ENCODE measurements at places on chromosomes 2 and 18. TPM values are rescaled to one million over a fixed set of nuclear protein-coding genes. Genes with fewer than 3 reads are reported as not detected.

GRCh38 chr18:12659904-12660605 lies 2.1 kb upstream of the SPIRE1 start:
- H3K4me3 ChIP-seq: no peak overlapping the region
- DNase-seq: peak; percentile 56
- peaks cover 8% of the 10 kb centered on the region for H3K4me1 ChIP-seq
- H3K36me3 ChIP-seq: no peaks in the 10 kb centered on the region
- no peak overlapping the region for H3K27ac ChIP-seq

GRCh38 chr2:130819608-130820278 lies 17.0 kb upstream of the ARHGEF4 start:
- no peak overlapping the region for H3K4me3 ChIP-seq
- H3K36me3 ChIP-seq: no peaks in the 10 kb centered on the region
- H3K4me1 ChIP-seq: peaks cover 7% of the 10 kb centered on the region
- H3K27me3 ChIP-seq: no peaks in the 10 kb centered on the region
- DNase-seq: peak; percentile 60
- no peak overlapping the region for H3K27ac ChIP-seq

- H3K36me3 ChIP-seq: no peaks in the 10 kb centered on the region
- no peak for DNase-seq
- H3K4me3 ChIP-seq: no peak overlapping the region
- H3K27ac ChIP-seq: no peak overlapping the region
- H3K27me3 ChIP-seq: no peaks in the 10 kb centered on the region
These were observed 1.1 kb upstream of the NAPG start for GRCh38 chr18:10524507-10525370.

DNA sequence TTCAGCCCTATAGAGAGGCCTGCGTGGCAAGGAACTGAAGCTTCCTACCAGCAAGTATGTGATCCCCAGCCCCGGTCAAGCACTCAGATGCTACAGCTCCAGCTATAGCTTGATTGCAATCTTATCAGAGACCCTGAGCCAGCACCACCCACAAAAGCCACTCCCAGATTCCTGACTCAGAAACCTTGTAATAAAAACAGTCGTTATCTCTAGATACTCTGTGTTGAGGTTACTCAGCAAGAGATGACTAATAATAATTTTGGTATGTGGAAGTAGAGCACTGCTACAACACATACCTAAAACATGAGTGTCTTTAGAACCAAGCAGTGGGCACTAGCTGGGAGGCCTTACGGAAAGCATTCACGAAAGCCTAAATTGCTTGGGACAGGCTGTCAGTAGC lies 216.9 kb downstream of the UXS1 start:
- no peak overlapping the region for H3K27ac ChIP-seq
- DNase-seq: no peak
- no peaks in the 10 kb centered on the region for H3K36me3 ChIP-seq
- no peaks in the 10 kb centered on the region for H3K27me3 ChIP-seq
- no peak overlapping the region for H3K4me3 ChIP-seq

- no peaks in the 10 kb centered on the region for H3K4me1 ChIP-seq
- no peaks in the 10 kb centered on the region for H3K27me3 ChIP-seq
- no peak overlapping the region for H3K27ac ChIP-seq
- no peak overlapping the region for H3K4me3 ChIP-seq
These were observed 320.1 kb downstream of the PIK3C3 start for GRCh38 chr18:42275138-42275535.

- H3K4me3 ChIP-seq: no peak overlapping the region
- H3K36me3 ChIP-seq: no peaks in the 10 kb centered on the region
- H3K4me1 ChIP-seq: no peaks in the 10 kb centered on the region
- no peak overlapping the region for H3K27ac ChIP-seq
These were observed 140.0 kb upstream of the ST6GAL2 start for GRCh38 chr2:107025869-107026380.

GRCh38 chr18:57649556-57650500 lies 28.2 kb upstream of the NARS1 start:
- H3K4me3 ChIP-seq: no peak overlapping the region
- H3K4me1 ChIP-seq: no peaks in the 10 kb centered on the region
- DNase-seq: no peak
- H3K36me3 ChIP-seq: no peaks in the 10 kb centered on the region
- no peak overlapping the region for H3K27ac ChIP-seq
- no peaks in the 10 kb centered on the region for H3K27me3 ChIP-seq

DNA sequence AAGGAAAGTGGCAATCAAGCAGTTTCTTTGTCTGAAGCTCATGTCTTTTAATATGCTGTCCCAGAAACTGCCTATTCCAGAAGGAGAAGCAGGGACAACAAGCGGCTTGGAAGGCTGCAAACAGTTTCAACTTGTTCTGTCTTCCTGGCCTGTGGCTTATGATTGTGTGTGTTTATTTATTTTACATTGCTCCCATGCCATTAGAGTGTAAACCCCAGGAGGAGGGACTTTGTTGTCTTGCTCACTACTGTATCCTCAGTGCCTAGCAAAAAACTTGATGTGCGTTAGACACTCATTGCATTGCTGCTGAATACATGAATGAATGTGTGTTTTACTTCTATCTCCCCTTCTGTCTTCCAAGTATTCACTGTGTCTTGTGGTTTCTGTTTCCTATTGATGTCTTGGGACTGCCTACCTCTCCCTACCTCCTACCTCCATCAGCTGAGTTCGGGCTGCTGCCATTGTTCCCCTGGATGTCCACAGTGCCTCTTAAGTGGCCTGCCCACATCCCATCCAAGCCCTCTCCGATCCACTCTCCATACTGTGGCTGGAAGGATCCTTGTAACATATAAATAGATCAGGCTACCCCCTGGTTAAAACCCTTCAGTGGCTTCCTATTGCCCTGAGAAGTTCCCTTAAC lies 261.4 kb downstream of the DYSF start:
- H3K27ac ChIP-seq: no peak overlapping the region
- peaks cover 70% of the 10 kb centered on the region for H3K4me1 ChIP-seq
- H3K27me3 ChIP-seq: no peaks in the 10 kb centered on the region
- H3K4me3 ChIP-seq: no peak overlapping the region

GRCh38 chr2:189337656-189338055 lies 103.6 kb upstream of the WDR75 start:
- no peaks in the 10 kb centered on the region for H3K27me3 ChIP-seq
- H3K4me1 ChIP-seq: no peaks in the 10 kb centered on the region
- no peak for DNase-seq

- no peaks in the 10 kb centered on the region for H3K36me3 ChIP-seq
- DNase-seq: peak; percentile 78
- H3K4me3 ChIP-seq: no peak overlapping the region
- peak overlapping the region; percentile 98 for H3K27ac ChIP-seq
- no peaks in the 10 kb centered on the region for H3K27me3 ChIP-seq
These were observed 67.0 kb downstream of the ZNF521 start for GRCh38 chr18:25284861-25285550.

DNA sequence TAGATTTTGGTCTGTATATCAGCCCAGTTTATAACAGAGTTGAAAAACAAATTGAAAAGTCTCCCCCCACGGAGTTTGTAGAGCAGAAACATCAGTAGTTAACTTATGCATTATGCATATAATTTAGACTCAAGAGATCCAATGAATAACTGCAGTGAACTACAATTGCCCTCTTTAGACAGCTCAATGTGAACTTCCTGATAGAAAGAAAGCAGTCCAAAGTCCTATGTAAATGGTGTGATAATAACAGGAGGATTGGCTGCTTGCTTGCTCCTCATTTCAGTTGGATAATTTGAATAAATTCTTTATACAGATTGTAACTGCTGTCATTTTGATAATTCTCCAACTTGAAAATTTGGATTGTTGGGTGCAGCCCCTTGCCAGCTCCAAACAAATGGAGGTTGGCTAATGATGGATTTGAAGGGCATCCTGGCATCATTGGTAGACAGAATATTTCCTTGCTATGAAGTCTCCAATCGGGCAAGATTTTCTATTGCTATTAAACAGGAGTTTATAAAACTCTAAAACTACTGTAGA lies 297.1 kb downstream of the ASXL3 start:
- no peaks in the 10 kb centered on the region for H3K4me1 ChIP-seq
- H3K27ac ChIP-seq: no peak overlapping the region
- H3K36me3 ChIP-seq: no peaks in the 10 kb centered on the region
- H3K27me3 ChIP-seq: no peaks in the 10 kb centered on the region
- no peak for DNase-seq
- H3K4me3 ChIP-seq: no peak overlapping the region

DNA sequence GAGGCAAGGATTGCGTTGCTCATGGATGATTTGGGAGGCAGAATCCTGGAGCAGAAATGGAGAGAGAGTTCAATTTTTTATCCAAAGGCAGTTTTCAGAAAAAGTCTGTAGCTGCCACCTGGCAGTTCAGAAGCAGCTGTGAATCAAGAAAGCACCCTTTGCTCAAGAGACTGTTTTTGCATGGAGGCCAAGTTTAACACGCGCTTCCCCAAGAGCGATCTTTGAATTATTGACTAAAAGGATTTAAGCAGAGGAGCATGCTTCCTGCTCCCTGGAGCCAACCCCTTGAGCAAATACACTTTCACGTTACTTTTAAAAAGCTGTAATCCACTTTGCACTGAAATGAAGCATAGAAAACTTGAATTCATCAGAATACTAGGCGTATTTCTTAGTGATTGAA lies 252.4 kb downstream of the RNF144A start:
- H3K4me3 ChIP-seq: no peak overlapping the region
- no peak overlapping the region for H3K27ac ChIP-seq
- no peaks in the 10 kb centered on the region for H3K36me3 ChIP-seq
- no peak for DNase-seq

DNA sequence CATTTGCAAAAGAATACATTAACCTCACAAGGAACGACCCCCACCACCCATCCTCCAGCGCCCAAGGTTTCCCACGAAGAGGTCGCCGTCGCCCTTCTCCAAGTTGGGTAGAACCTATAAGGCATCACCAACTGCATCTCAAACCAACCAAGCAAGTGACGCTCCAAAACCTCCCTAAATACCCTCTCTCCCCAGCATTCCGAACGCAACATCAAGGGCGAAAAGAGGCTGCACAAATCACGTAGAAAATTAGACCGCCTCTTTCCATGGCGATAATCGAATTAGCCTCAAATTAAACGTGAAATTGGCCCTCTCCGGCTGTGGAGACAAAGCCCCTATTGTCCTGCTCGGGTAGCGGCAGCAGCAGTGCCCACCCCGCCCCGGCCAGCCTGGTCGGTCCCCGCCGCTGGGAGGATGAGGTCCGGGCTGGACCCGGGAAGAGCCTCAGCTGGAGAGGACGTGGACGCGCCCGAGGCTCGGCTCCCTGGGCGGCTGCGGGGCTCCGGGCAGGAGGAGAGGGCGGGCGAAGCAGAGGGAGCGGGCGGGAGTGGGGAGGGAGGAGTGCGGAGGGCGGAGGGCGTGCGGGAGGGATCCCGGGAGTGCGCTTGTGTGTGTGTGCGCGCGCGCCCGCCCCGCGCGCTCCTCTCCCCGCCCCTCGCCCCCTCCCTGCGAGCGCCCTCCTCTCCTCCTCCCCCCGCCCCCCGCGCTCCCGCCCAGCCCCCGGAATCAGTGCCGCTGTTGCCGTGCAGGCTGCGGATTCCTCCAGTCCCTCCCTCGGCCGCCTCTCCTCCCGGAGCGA lies at the start of gene SPTBN1:
Gene SPTBN1, plus strand, starts transcription at position 765 of the 799 bp plus-strand sequence. CDS start 70,092 bp downstream, outside the sequence.
- peak within 1 kb of the TSS; percentile 90 for H3K27ac ChIP-seq
- peak within 1 kb of the TSS; percentile 98 for H3K4me3 ChIP-seq
- peaks cover 24% of the 10 kb centered on the region for H3K4me1 ChIP-seq
- H3K27me3 ChIP-seq: no peaks in the 10 kb centered on the region
- DNase-seq: peak; percentile 98
- H3K36me3 ChIP-seq: no peaks in the 10 kb centered on the region

DNA sequence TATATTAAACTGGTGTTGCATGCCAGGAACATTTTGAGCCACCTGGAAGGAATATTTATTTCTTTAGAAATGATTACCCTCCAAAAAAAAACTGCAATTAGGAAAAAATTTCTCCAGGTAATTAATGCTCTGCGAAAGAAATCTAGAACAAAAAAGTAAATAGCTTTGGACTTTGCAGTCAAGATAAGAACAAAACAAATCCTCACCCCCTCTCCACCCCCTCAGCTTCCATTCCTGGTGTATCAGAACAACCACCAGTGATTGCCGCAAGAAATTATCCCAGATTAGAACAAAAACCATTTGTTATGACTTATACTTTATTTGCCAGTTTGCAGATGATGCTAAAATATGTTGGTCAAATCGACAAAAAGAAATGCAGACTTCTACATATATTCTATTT lies 17.0 kb upstream of the TCF7L1 start:
- no peaks in the 10 kb centered on the region for H3K4me1 ChIP-seq
- H3K27me3 ChIP-seq: peaks cover 19% of the 10 kb centered on the region
- no peaks in the 10 kb centered on the region for H3K36me3 ChIP-seq
- H3K27ac ChIP-seq: no peak overlapping the region
- no peak overlapping the region for H3K4me3 ChIP-seq

DNA sequence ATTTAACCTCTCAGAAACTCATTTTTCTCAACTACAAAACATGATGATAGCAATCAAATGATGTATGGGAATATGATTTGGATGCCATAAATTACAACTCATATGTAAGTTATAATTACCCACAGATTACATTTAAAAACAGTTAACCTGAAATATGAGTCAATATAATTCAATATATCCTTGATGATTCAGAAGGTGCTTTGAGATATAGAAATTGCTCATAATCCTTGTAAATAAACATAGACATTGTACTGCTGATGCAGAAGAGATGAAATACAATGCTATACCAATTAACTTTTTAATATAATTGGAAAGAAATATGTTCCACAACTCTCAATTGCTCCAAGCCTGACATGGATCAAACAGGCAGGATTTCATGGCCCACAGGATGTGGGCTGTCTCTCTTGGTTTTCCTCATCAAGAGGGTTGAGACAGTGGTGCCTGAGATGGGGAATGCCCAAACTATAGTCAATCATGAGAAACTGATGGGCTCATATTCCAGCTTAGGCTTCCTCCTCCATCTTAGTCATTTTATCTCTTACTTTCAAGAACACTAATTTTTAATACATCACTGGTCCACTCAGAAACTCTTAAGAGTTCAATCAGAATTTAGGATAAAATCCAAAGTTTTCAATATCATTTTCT lies 49.4 kb downstream of the NCKAP5 start:
- H3K4me3 ChIP-seq: no peak overlapping the region
- DNase-seq: no peak
- no peak overlapping the region for H3K27ac ChIP-seq
- H3K27me3 ChIP-seq: peaks cover 36% of the 10 kb centered on the region
- no peaks in the 10 kb centered on the region for H3K4me1 ChIP-seq

GRCh38 chr2:121722479-121722878 lies 14.2 kb downstream of the NIFK start:
- H3K36me3 ChIP-seq: peaks cover 8% of the 10 kb centered on the region
- DNase-seq: no peak
- H3K4me1 ChIP-seq: no peaks in the 10 kb centered on the region
- H3K27me3 ChIP-seq: no peaks in the 10 kb centered on the region

- peaks cover 16% of the 10 kb centered on the region for H3K36me3 ChIP-seq
- peaks cover 14% of the 10 kb centered on the region for H3K4me1 ChIP-seq
- H3K27me3 ChIP-seq: no peaks in the 10 kb centered on the region
- H3K4me3 ChIP-seq: no peak overlapping the region
These were observed 10.6 kb downstream of the SPEG start for GRCh38 chr2:219445220-219445640.

- no peak for DNase-seq
- H3K4me1 ChIP-seq: no peaks in the 10 kb centered on the region
- H3K27me3 ChIP-seq: no peaks in the 10 kb centered on the region
- no peak overlapping the region for H3K27ac ChIP-seq
These were observed 41.3 kb upstream of the CHMP1B start for GRCh38 chr18:11809895-11810294.

GRCh38 chr2:130836501-130837174 lies at the start of gene ARHGEF4:
Gene ARHGEF4, plus strand, starts transcription at chr2:130836914. Its CDS starts 40 bp downstream, at chr2:130836954.
- peak; percentile 71 for DNase-seq
- no peaks in the 10 kb centered on the region for H3K4me1 ChIP-seq
- peak within 1 kb of the TSS; percentile 23 for H3K4me3 ChIP-seq
- no peaks in the 10 kb centered on the region for H3K36me3 ChIP-seq
- H3K27me3 ChIP-seq: peaks cover 56% of the 10 kb centered on the region

EFR3B gene
- 12.9 TPM for total RNA-seq

DNAJC5G gene
- 14.1 TPM for total RNA-seq

FAM237A gene
- not detected for total RNA-seq

NT5C1B gene
- not detected for total RNA-seq

TUBB8B gene
- total RNA-seq: not detected

ARHGAP25 gene
- 3.0 TPM for total RNA-seq

DSG1 gene
- total RNA-seq: not detected

MFSD2B gene
- 0.69 TPM for total RNA-seq
